Activated CD4-positive, alpha-beta T cell treated with anti-CD3 and anti-CD28 coated beads for 48 hours (primary cell): ENCODE measurements at places on chromosomes 11 and 22.

DNA sequence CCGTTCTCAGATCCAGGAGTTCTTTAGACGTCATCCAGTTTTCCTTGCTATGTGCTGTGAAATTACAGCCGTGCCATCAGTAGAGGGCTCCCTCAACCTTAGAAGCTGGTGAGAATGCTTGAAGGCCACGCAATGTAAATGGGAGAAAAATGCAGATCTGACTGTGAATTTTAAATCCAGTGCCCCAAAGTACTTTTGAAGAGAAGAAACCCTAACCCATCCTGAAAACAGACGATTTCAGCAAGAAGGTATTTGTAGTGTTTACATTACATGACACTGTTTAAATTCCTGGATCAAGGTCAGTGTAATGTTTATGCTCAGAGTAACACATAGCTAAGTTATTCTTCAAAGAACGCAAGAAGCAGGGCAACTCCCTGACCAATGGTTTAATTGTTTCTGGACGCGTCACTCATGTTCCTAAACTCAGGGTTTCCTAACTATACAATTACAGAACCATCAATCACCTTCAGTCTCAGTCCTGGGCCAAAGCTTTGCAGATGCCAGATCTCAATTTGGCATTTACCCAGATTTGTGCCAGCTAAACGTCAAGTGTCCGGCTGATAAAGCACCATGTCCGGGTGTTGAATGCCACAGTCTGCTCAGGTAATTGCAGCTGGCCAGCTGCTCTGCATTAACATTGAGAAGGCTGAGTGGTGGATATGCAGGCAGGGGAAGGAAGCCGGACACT lies 38.2 kb downstream of the ADAMTS8 start:
- no peak for DNase-seq

DNA sequence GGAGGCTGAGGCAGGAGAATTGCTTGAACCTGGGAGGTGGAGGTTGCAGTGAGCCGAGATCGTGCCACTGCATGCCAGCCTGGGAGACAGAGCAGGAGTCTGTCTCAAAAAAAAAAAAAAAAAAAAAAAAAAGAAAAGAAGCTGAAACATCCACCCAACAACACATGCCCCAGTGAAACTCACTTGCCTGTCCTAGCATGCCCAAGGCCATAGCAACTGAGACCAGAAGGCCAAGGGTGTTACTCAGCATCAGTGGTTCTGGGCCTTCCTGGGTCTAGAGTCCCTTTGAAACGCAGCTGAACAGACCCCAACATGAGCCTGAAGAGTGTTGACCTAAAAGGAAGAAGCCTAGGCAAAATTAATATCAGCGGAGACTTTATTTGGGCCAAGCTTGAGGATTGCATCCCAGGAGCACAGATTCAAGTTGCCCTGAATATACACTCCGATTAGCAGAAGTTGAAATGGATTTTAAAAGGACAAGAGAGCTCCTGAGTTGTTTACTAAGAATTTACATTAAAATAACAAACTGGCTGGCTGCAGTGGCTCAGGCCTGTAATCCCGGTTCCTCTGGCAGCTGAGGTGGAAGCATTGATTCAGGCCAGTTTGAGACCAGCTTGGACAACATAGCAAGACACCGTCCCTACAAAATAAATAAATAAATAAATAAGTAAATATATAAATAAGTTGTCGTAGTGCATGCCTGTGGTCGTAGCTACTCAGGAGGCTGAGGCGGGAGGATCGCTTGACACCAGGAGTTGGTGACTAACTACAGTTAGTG lies 7.0 kb downstream of the PRDX5 start:
- DNase-seq: no peak

GRCh38 chr11:100878474-100878873 lies 191.4 kb downstream of the ARHGAP42 start:
- DNase-seq: no peak

GRCh38 chr11:34548278-34548677 lies 34.7 kb upstream of the ELF5 start:
- no peak for DNase-seq

DNA sequence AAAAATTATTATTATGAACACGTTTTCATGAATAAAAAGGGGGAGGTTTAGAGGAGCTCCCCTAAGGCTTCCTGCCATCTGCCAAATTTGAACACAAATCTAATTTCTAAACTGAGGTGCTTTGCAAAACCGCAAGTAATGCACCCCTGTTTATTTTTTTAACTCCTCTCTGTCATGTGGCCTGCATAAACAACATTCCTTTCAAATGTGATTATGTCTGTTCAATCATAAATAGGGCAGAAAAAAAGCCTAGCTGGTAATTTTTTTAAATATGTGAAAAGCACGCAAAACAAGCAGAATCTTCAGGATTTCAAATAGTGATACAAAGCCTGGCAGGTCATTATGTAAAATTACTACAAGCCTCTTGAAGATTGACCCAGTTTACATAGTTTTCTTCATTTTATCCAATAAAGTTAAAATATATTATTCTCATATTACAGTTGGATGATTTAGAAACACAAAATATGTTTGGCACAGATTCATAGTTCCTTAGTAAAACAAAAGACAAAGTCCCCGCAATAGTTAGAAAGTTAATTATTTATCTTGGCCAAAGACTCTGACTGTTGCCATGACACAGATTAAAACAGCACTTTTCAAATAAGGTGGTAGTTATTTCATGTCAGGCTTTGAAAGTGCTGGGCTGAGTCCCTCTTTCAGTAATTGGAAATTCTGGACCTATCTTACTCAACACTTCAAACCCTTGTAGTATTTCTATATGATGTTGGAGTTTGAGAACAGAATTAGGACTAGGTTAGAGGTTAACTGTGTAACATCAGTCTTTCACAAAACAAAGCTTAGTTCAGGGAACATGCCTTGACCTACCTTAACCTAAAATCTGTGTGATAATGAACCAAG lies 200.3 kb upstream of the MPPED2 start:
- DNase-seq: no peak

DNA sequence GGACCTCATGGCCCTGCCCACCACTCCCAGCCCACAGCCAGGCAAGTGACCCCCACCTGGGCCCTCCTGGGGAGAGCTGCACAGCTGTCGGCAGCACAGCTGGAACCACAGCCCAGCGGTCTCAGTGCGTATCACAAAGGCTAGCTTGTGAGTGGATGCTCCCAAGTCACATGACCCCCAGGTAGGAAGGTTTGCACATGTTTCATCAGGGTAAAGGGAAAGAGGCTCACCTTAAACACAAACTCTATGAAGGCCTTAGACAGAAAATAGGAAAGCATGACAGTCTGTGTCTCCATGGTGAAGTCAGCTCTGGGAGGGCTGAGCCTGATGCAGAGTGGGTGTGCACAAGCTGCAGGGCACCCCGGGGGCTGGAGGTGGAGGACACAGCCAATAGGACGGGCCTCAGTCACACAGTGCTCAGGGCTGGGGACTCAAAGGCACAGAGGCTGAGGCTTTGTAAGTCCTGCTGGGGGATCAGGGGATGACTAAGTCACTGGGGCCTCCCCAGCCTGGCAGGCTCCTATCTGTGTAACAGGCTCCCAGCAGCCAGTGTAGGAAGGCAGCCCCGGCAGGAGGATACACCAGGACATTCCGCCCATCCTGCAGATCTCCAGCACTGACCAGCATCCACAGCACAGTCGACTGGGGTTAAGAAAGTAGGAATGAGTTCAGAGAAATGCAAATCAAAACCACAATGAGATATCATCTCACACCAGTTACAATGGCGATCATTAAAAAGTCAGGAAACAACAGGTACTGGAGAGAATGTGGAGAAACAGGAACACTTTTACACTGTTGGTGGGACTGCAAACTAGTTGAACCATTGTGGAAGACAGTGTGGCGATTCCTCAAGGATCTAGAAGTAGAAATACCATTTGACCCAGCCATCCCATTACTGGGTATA lies 22.0 kb downstream of the CELSR1 start:
- DNase-seq: no peak
